ENCODE measurements at places on chromosomes 1 and 21. TPM values are rescaled to one million over a fixed set of nuclear protein-coding genes. Genes with fewer than 3 reads are reported as not detected.

GRCh38 chr1:245685111-245685810 lies 530.5 kb downstream of the KIF26B start:
- no peak overlapping the region for H3K27ac ChIP-seq
- no peaks in the 10 kb centered on the region for H3K27me3 ChIP-seq
- no peaks in the 10 kb centered on the region for H3K4me1 ChIP-seq
- H3K36me3 ChIP-seq = no peaks in the 10 kb centered on the region
- peak; percentile 56 for DNase-seq

DNA sequence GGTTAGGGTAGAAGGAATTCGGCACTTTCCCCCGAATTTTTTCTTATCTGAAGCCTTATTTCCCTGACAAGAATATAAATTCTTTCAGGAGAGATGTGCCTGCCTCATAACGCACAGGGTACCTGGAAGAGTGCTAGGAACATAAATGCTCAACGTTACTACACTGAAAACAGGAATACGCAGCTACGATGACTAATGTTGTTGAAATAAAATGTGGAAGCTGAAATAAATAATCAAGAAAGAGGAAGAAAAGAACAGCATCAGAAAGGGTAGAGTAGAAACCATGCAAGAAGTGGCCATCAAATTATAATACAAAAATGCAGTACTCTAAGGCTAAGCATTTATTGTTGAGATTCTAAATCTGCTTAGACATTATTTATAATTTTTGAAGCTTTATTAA lies 33.9 kb downstream of the SLC66A1 start:
- DNase-seq = no peak
- H3K36me3 ChIP-seq = peaks cover 22% of the 10 kb centered on the region
- H3K4me3 ChIP-seq = no peak overlapping the region
- H3K4me1 ChIP-seq = no peaks in the 10 kb centered on the region
- no peak overlapping the region for H3K27ac ChIP-seq

GRCh38 chr1:86461482-86461881 lies 7.2 kb upstream of the CLCA1 start:
- H3K27ac ChIP-seq = no peak overlapping the region
- no peaks in the 10 kb centered on the region for H3K27me3 ChIP-seq
- no peak for DNase-seq
- H3K4me1 ChIP-seq = no peaks in the 10 kb centered on the region
- H3K4me3 ChIP-seq = no peak overlapping the region
- no peaks in the 10 kb centered on the region for H3K36me3 ChIP-seq

GRCh38 chr21:27424601-27425000 lies 457.7 kb upstream of the ADAMTS5 start:
- H3K4me3 ChIP-seq = no peak overlapping the region
- no peaks in the 10 kb centered on the region for H3K27me3 ChIP-seq
- H3K36me3 ChIP-seq = no peaks in the 10 kb centered on the region
- DNase-seq = no peak

- no peaks in the 10 kb centered on the region for H3K36me3 ChIP-seq
- H3K27ac ChIP-seq = no peak overlapping the region
- DNase-seq = no peak
- no peak overlapping the region for H3K4me3 ChIP-seq
- no peaks in the 10 kb centered on the region for H3K27me3 ChIP-seq
These were observed 47.3 kb downstream of the AKT3 start for GRCh38 chr1:243802736-243803135.

DNA sequence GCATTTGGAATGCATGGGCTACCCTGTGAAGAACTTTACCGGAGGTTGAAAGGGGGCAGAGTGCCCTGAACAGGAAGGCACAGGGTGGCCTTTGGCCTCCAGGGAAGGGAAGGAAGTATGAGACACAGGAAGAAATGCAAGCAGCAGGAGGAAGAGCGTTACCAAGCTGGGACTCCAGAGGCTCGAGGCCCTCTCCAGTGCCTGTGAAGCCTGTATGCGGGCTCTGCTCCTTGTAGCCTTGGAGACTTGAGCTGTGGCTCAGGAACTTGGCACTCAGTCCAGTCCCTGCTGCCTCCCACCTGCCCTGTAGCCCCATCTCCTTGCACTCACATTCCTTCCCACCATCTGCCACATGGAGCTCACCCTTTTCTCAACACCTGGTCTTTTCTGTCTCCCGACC lies 33.5 kb upstream of the RNF19B start:
- no peaks in the 10 kb centered on the region for H3K27me3 ChIP-seq
- H3K4me3 ChIP-seq = no peak overlapping the region
- H3K4me1 ChIP-seq = no peaks in the 10 kb centered on the region
- H3K27ac ChIP-seq = no peak overlapping the region
- no peak for DNase-seq

DNA sequence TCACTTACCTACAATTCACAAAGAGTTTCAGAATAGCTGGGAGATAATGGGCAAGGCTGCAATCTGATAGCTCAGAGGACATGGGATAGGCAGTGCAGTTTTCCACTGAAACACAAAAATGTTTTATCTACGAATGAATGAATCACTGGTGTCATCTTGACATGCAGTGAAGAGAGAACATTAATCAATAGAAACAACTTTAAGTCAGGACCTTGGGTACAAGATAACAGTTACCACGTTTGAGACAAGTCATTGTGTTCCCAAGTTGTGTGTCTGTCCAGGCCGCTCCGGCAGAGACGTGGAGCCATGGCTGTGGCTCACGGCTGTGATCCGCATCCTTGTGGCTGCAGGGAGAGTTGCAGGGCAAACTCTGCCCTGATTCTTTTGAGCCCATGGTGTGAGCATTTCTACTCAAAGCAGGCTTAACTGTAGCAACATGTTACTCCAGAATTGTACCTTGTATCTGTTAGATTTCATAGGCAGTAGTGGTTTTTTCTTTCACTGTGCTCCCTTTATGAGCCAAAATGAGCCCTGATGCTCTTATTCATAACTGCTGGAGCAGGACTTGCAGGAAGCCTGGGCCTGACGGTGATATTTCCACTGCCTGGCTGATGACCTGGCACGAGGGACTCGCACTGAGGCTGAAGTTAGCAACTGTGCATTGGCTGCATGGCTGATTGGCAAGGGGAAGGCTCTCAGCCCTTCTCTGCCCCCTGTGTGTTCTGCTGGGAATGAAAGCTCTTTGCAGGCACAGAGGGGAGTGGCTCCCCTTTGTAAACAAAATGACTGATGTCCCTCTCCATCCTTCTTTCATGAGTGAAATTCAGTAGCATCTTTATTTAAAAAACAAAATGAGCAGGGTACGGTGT lies 465.2 kb downstream of the AJAP1 start:
- no peak overlapping the region for H3K4me3 ChIP-seq
- H3K4me1 ChIP-seq = no peaks in the 10 kb centered on the region
- no peaks in the 10 kb centered on the region for H3K27me3 ChIP-seq
- no peak overlapping the region for H3K27ac ChIP-seq

DNA sequence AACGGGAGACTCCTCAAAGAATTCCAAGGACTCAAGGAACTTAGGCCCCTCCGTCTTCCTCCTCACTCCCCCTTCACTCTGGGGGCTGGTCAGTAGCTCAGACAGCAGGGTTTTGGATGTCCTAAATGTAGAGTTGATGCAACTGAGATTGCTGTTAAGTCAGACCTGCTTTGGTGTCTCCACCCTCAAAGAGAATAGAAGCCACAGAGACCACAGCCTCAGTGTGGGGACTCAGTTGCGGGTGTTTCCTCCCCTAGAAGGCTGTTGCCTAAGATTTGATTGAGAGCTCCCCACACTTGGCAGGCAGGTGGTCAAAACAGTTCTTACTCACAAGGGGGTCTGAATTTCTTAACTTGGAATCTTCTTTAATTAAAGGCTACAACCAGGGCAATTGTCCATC lies 7.6 kb downstream of the MAN1C1 start:
- no peaks in the 10 kb centered on the region for H3K27me3 ChIP-seq
- no peak for DNase-seq
- no peaks in the 10 kb centered on the region for H3K36me3 ChIP-seq
- no peak overlapping the region for H3K27ac ChIP-seq
- H3K4me3 ChIP-seq = no peak overlapping the region
- H3K4me1 ChIP-seq = no peaks in the 10 kb centered on the region

GRCh38 chr1:42518908-42519307 lies 55.8 kb downstream of the CCDC30 start:
- no peaks in the 10 kb centered on the region for H3K27me3 ChIP-seq
- no peaks in the 10 kb centered on the region for H3K36me3 ChIP-seq
- no peak overlapping the region for H3K27ac ChIP-seq
- DNase-seq = no peak

DNA sequence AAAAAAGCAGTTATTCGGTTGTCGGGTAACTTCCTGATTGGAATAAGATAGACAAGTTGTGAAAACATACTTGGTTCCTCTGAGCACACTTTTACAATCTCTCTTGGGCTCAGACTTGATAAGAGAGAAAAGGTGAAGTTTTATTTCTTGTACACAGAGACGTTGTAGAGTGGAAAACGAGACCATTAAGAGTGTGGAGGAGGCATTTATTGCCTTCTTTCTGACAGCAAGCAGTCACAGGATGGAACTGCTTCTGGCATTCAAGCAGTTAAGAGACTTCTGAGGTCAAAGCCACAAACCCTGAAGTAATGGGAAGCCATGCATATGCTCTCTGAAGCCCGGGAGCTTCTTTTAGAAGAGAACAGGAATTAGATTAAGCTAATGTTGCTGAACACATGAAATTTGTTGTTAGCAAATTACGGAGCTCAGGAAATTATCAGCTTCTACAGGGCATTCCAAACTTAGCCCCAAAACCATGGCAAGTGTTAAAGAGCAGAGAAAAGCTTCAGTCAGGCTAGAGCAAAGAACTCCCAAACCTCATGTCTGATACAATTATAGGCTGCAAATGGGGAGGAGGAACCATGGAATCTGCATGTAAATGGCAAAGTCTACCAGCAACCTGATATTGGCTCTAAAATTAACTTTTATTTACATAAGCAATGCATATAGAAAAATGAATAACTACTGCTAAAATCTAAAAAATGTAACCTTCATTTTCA lies 26.0 kb downstream of the S1PR1 start:
- no peaks in the 10 kb centered on the region for H3K36me3 ChIP-seq
- no peak overlapping the region for H3K4me3 ChIP-seq
- no peaks in the 10 kb centered on the region for H3K27me3 ChIP-seq
- DNase-seq = no peak
- H3K4me1 ChIP-seq = no peaks in the 10 kb centered on the region
- no peak overlapping the region for H3K27ac ChIP-seq

DNA sequence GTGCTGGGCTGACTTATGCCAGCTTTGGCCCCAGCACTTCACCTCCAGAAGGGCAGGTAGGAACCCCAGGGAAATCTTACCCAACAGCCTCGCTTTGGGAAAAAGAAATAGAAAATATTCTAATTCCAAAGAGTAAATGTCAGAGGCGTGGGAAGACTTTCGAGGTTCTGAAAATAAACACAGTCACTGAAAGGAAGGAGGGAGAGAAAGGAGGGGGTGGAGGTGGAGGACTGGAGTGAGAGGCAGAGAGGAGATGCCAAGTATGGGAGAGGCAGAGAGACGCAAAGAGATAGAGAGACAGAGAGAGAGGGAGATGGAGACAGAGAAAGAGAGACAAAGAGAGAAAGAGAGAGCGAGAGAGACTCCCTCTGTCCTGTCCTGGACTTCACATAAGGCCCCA lies 395.0 kb downstream of the PTPRU start:
- no peaks in the 10 kb centered on the region for H3K4me1 ChIP-seq
- no peaks in the 10 kb centered on the region for H3K27me3 ChIP-seq
- H3K27ac ChIP-seq = no peak overlapping the region
- H3K4me3 ChIP-seq = no peak overlapping the region
- no peaks in the 10 kb centered on the region for H3K36me3 ChIP-seq

GRCh38 chr1:183404476-183404875 lies 13.7 kb downstream of the NMNAT2 start:
- H3K27me3 ChIP-seq = no peaks in the 10 kb centered on the region
- H3K27ac ChIP-seq = no peak overlapping the region
- H3K4me3 ChIP-seq = no peak overlapping the region
- DNase-seq = no peak

- H3K36me3 ChIP-seq = no peaks in the 10 kb centered on the region
- H3K27ac ChIP-seq = no peak overlapping the region
- H3K27me3 ChIP-seq = no peaks in the 10 kb centered on the region
These were observed 29.4 kb upstream of the VASH2 start for GRCh38 chr1:212920896-212921295.

GRCh38 chr1:201295861-201296260 lies 12.6 kb downstream of the PKP1 start:
- H3K4me1 ChIP-seq = no peaks in the 10 kb centered on the region
- H3K27ac ChIP-seq = no peak overlapping the region
- no peaks in the 10 kb centered on the region for H3K27me3 ChIP-seq
- H3K36me3 ChIP-seq = no peaks in the 10 kb centered on the region

- no peak overlapping the region for H3K4me3 ChIP-seq
- no peaks in the 10 kb centered on the region for H3K36me3 ChIP-seq
- H3K4me1 ChIP-seq = peaks cover 10% of the 10 kb centered on the region
- no peak for DNase-seq
These were observed 76.3 kb downstream of the UCK2 start for GRCh38 chr1:165903672-165904071.

GRCh38 chr1:157146244-157146643 lies 8.0 kb upstream of the ETV3 start:
- no peak for DNase-seq
- H3K4me1 ChIP-seq = no peaks in the 10 kb centered on the region
- no peak overlapping the region for H3K27ac ChIP-seq
- no peaks in the 10 kb centered on the region for H3K27me3 ChIP-seq
- H3K36me3 ChIP-seq = no peaks in the 10 kb centered on the region

LYPD8 gene
- total RNA-seq = 1.1 TPM

EVA1C gene
- 32.1 TPM for total RNA-seq

CLCA1 gene
- not detected for total RNA-seq

DIO1 gene
- total RNA-seq = not detected

UTS2 gene
- not detected for total RNA-seq

ASCL5 gene
- not detected for total RNA-seq

CPLANE2 gene
- total RNA-seq = 2.9 TPM

CLDN8 gene
- not detected for total RNA-seq

CHIT1 gene
- total RNA-seq = not detected

ACOT11 gene
- total RNA-seq = 17.5 TPM

GUCA2B gene
- total RNA-seq = 6.7 TPM

OR10J4 gene
- total RNA-seq = not detected
